NCI-H2081 treated with DMSO at 0.1 percent for 48 hours (cell line): ENCODE measurements at places on chromosomes 2 and 18.

DNA sequence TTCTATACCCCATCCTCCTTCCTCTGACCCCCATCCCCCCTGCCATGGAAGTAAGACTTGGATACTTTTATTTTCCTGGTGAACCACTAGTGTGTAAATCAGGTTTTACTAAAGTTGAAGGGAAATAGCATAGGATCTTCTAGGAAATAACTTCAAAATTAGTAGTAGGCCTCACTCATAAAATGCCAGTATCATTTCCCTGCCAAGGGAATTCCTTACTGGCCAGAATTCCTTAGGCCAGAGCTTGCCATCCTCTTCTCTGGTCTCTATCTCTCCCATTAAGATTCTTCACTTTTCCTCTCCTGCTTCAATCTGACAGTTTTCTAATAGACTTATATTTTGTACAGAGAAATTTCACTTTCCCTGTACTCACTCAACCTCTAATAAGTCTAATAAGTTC is 322.8 kb upstream of the TANK start:
- no peak for DNase-seq

DNA sequence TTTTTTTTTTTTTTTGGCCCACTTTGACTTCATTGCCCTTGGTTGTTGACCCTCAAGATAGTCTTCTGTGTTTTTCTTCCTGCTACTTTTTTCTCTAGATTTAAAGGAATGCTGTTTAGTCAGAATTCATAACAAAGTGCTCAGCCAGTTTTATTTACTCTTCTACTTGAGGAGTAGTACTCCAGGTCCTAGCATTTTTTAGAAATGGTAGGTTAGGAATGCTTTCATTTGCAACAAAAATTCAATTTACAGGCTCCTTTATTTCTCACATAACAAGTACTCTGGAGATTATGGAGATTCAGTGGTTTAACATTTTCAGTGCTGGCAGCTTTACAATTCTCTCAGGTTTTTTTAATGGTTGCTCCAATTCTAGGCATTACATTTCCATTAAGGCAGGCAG is 58.2 kb downstream of the KIAA1328 start:
- no peak for DNase-seq

DNA sequence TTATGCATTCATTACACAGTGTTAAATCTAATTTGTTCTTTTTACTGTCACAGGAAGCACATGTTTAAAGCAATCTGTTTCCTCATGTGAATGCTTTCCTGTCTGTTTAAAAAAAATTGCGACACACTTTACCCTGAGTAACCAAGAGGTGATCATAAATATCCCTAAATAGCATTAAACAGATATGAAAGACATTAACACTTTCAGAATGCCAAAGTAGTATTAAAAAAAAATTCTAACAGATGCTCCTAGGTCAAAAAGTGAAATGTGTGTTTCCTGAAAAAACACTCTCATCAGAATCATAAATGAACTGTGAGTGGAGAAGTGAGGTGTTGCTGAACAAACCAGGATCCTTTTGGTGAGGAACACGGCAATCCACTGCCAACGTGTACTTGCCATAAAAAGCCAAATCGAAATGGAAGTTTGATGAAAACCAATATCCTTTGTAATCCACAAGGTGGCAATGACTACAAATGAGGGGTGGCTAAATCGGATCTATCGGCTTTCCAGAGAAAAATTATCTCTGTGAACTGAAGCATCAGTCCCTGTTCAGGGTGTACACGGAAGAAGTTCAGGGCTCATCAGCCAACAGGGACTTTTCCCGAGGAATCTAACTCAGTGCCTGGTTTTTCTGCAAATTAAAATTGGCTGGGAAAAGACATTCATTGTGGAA is 248.9 kb downstream of the TCF4 start:
- peak; percentile 6 for DNase-seq

DNA sequence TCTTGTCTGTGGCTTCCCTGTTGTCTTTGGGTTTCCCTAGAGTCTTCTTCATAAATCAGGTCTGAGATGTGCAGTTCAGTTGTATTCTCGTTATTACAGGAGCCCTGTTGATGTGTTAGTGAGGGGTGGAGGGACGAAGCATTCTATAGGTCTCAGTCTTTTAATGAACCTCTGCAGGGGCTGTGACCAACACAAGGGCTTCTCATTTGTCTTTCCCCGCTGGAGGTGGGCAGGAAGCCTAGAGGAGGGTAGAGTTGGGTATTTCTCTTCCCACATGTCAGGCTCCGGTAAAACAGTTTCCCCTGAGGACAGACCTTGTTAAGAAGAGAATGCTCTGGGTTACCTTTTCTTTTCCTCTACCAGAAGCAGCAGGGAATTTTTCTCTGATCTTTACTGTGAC is 31.2 kb downstream of the PROC start:
- no peak for DNase-seq

- DNase-seq, result no peak
Measured at GRCh38 chr2:107008843-107009242, 122.9 kb upstream of the ST6GAL2 start.

GRCh38 chr2:57842531-57842930 is 204.1 kb upstream of the VRK2 start:
- DNase-seq, result no peak

GRCh38 chr2:36356990-36357846 is 1.6 kb downstream of the CRIM1 start:
- DNase-seq, result no peak

DNA sequence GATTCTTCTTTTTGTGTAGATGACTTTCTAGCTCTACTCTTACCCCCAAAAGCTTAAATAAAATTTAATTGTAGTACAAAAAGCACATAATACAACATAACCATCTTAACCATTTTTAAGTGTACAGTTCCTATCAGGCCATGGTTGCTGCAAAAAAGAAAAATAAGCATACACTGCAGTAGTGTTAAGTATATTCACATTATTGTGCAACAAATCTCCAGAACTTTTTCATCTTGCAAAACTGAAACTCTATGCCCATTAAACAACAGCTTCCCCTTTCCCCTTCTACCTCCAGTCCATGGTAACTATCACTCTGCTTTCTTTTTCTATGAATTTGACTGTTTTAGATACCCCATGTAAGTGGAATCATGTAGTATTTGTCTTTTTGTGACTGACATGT is 18.1 kb downstream of the PPM1B start:
- DNase-seq, result no peak

DNA sequence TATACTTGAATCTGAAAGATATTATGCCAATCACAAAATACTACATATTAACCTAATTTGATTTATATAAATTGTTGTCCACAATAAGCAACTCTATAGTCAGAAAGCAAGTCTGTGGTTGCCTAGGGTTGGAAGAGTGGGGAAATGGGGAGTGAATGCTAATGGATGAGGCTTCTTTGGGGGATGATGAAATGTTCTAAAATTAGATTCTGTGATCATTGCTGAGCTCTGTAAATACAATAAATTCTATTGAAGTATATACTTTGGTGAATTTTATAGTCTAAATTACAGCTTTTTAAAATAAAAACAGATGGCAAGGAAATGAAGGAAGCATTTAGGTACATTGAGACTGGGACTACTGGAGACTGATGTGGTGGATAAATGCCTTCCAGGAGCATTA is 275.5 kb downstream of the MBD2 start:
- DNase-seq, result no peak
